ENCODE measurements at places on chromosomes 6 and 20.

DNA sequence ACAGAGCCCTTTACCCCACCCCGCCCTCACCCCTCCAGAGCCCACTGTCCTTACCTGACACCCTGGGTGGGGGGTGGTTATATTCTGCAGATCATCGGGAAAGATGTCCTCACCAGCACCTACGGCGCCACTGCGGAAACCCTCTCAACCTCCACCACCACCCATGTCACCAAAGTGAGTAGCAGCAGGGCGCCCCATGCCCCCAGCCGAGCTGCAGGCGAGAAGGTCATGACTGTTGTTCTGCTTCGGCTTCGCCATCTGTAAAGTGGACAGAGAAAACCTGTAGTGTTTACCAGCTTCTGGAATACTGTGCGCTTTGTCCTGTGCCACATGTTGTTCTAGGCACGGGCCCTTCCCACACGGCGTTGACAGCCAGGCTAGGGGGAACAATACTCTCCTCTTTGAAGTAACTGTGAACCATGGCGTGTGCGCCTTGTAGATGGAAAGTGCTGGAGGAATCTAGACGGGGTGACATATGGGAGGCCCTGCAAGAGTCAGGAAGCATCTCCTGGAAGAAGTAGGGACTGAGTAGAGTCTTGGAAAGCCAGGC is 16.5 kb upstream of the AAR2 start:
- no peak for DNase-seq

GRCh38 chr20:2873747-2874041 is 413 bp downstream of the PTPRA start:
- no peak for DNase-seq

GRCh38 chr6:22642254-22642653 is 72.9 kb downstream of the HDGFL1 start:
- DNase-seq = no peak

- no peak for DNase-seq
Observed at GRCh38 chr20:46034039-46034438, 5.0 kb downstream of the SLC12A5 start.

- DNase-seq = no peak
Observed at GRCh38 chr6:101011186-101011585, 130.1 kb upstream of the ASCC3 start.

DNA sequence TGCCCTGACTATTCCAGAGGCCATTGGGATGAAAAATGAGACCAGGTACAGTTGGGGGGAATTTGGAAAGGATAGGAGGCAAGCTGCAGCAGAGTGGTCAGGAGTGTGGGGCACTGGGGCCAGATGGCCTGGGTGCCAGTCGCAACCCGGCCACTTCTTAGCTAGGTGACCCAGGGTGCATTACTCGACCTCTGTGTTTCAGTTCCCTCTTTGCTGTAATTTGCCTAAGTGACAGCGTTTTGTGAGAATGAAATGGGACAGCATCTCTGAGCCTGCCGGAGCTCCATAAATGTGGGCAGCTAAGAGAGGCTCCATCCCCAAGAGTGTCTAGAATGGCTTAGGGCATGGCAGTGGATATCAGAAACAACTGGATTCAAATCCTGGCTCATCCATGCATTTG is 13.9 kb downstream of the LRFN2 start:
- DNase-seq = no peak

DNA sequence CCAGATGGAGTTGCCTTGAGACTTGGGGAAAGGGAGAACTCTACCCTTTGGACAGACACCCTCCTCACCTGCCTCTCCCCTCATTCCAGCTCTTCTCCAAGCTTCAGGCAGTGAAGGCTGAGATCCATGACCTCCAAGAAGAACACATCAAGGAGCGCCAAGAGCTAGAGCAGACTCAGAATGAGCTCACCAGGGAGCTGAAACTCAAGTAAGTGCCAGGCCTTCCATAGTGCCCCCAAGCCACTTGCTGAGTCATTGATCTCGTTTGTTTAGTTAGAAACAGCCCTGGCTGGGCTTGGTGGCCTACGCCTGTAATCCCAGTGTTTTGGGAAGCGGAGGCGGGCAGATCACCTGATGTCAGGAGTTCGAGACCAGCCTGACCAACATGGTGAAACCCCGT is 39.2 kb downstream of the KIF3B start:
- no peak for DNase-seq

DNA sequence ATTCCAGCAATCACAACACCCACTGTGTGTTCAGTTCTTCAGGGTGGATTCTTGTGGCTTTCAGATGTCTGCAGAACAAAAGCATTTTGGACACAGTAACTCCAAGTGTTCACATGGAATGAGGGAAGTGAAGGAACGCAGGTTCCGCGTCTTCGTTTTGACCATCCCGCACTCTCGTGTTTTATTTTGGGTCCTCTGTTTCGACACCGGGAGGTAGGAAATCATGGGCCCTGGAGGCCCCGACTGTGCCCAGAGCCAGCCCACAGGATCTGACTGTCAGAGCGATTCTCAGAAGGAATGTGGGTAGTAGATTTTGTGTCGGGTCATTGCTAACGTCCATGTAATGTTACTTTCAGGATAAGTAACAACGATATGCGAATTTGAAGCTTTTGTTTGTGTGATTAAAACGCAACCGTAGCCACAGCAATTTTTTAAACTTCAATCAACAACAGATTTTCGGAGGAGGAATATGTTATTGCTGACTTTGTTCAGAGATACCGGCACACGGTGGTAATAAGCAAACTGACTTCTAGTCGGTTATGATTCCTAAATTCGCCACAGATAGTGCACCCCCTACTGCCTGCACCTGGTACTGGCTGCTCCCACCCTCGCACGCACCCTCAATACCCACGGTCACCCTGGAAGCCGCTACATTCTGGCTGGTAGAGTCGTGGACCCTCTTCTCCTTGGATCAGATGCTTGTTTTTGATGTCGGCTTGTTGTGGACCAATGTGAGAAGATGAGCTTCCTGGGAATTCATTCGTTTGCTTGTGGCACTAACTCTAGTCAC is 10.5 kb downstream of the NPEPL1 start:
- no peak for DNase-seq
